ENCODE measurements at places on chromosomes 1 and 21. TPM values are rescaled to one million over a fixed set of nuclear protein-coding genes. Genes with fewer than 3 reads are reported as not detected.
A peak's percentile ranks its signal among the peaks of the same experiment; 100 is the strongest.

- DNase-seq: no peak
Observed at GRCh38 chr1:200473698-200474371, 64.0 kb upstream of the ZNF281 start.

DNA sequence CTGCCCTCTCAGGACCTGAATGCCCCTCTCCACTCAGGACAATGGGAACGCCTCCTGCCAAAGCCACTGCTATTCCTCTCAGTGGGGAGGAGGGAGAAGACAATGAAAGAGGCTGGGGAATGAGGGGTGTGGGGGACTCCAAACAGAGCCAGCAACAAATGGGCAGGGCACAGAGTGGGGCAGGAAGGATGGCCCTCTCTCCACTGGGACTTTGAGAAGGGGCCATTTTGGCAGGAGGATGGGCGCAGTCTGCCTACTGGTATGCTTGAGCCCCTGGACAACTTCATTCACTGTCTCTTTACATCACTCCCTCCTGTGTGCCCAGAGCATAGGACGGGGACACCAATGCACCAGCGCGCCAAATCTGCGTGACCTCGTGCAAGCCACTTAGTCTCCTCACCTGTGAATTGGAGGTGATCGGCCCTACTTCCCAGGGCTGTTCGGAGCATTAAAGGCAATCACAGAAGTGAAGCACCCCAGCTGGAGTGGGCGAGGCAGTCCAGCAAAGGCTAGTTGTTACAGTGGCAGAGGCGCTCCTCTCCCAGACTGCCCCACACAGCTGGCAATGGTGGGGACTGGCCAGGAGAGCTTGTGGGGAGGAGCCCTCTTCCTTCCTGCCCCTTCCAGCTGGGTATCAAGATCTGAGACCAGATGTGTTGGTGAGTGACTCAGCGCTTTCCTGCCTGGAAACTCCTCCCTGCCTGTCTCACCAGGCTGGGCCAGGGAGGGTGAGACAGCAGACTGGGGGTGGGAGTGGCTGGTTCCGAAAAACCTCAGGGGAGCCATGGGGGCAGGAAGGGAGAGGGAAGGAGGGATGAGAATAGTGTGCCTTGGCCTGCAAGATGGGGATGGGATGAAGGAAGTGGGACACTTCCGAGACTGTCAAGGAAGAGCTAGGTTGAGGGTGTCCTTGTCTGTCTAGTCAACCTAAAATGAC, 22.4 kb upstream of the SYNC start:
- peak; percentile 96 for DNase-seq

DNA sequence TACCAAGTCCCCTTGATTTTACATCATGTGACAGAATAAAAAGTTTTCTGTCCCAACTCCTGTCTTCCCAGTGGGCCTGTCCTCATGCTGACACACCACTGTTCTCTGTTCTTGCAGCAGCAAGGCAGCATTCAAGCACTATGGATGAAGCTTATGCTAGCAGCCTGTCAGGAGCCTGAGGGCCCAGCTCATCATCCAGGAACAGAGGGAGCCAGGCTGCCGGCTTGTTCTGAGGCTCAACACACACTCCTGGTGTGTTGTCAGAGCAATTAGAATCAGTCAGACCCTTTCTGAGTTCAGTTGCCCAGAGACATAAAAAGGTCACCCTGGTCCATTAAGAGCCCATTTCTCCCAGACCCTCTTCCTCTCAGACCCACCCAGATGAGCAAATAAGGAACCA, 282.9 kb downstream of the SEC16B start:
- no peak for DNase-seq

DNA sequence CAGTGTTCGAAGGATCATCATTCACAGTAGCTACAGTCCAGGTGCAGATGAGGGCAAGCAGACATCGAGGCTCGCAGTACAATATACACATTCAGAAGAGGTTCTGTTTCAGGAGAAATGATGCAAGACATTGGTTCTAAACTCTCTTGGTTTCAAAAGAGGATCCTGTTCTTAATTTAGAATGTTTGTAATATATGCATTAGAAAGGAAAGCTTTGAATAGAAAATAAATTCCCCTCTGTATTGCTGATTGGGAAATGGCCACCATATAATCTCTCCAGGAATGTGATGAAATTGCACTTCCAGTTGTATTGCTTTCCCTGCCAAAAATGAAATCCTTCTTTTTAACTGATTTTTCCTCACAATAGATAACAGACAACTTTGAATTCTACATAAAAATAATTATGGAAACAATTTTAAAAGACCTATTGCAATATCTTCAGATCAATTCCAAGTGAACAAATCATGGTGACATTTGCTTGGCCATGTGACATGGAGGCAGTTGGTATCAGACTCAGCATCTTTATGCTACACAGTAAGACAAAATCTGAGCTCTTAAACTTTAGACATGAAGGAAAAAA, 27.6 kb upstream of the SIPA1L2 start:
- DNase-seq: no peak

DNA sequence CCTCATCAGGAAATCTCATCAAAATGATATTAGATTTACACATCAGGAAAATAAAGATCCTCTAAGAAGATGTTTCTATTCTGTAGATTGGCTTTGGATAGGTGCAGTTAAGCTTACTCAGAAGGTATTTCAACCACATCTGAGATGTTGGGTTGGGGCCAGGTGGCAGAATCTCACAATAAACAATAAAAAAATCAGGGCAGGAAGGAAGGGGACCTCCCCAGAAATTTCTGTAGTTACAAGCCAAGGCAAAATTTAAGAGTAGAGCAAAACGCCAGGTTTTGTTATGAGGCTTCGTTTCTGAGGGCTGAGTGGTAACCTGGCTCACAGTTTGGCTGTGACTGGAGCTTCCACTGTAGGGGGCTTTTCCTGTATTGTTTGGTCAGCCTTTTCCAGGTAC, 84.8 kb downstream of the HUNK start:
- no peak for DNase-seq

CRYZ gene
- total RNA-seq: 84.0 TPM

GRCh38 chr1:10508511-10508951, 33.8 kb downstream of the PEX14 start:
- peak; percentile 50 for DNase-seq
